A549 treated with CORT108297 at 1 μM for 4 hours (cell line): ENCODE measurements at places on chromosomes 6 and 20. TPM values are rescaled to one million over a fixed set of nuclear protein-coding genes. Genes with fewer than 3 reads are reported as not detected.

The OR2H2 gene
- total RNA-seq, result not detected in 5 replicates

The TMEM217 gene
- total RNA-seq, result 0.54 to 1.3 TPM (median 0.75 TPM) in 5 replicates

The PRICKLE4 gene
- 0.75 to 0.96 TPM (median 0.83 TPM) in 5 replicates for total RNA-seq

The GSTA2 gene
- 0.07 TPM in 1 of 5 replicates, not detected in the others for total RNA-seq

The ULBP1 gene
- 0.74 to 1.1 TPM (median 1.0 TPM) in 5 replicates for total RNA-seq

The CUTA gene
- total RNA-seq, result 179 to 238 TPM (median 212 TPM) in 5 replicates

The OPN5 gene
- total RNA-seq, result not detected in 5 replicates

The FAM184A gene
- total RNA-seq, result 0.03 TPM in 1 of 5 replicates, not detected in the others

The ANKRD66 gene
- not detected in 5 replicates for total RNA-seq

The NUDT3 gene
- 5.3 to 8.3 TPM (median 5.6 TPM) in 5 replicates for total RNA-seq

The DLK2 gene
- total RNA-seq, result 3.5 to 8.2 TPM (median 7.0 TPM) in 5 replicates

The C2 gene
- total RNA-seq, result 0.21 to 0.68 TPM (median 0.31 TPM) in 5 replicates

The AVP gene
- not detected in 5 replicates for total RNA-seq

The SRSF3 gene
- 482 to 709 TPM (median 504 TPM) in 5 replicates for total RNA-seq

The HSPA1L gene
- 1.5 to 2.2 TPM (median 1.8 TPM) in 5 replicates for total RNA-seq

The TCF15 gene
- not detected in 5 replicates for total RNA-seq

The TREM2 gene
- not detected in 5 replicates for total RNA-seq

The TBXT gene
- total RNA-seq, result not detected in 5 replicates

The NKAPL gene
- total RNA-seq, result not detected in 5 replicates

The ATP6V1G2 gene
- total RNA-seq, result 0.54 to 1.1 TPM (median 0.67 TPM) in 5 replicates

The CTAGE9 gene
- total RNA-seq, result not detected in 5 replicates

The FUT9 gene
- total RNA-seq, result not detected in 5 replicates

The FABP7 gene
- total RNA-seq, result not detected in 5 replicates

The COL20A1 gene
- 0.57 to 1.6 TPM (median 1.1 TPM) in 5 replicates for total RNA-seq

The SCUBE3 gene
- total RNA-seq, result 0.03 to 0.07 TPM (median 0.06 TPM) in 5 replicates

The NOL7 gene
- total RNA-seq, result 67.9 to 81.4 TPM (median 71.3 TPM) in 5 replicates

The GPX5 gene
- not detected in 5 replicates for total RNA-seq

The ACSS2 gene
- 7.8 to 9.8 TPM (median 8.8 TPM) in 5 replicates for total RNA-seq

The ZSCAN23 gene
- total RNA-seq, result not detected in 5 replicates

The ZFP64 gene
- total RNA-seq, result 19.2 to 20.6 TPM (median 20.3 TPM) in 5 replicates

The TRIM10 gene
- total RNA-seq, result 0.02 TPM in 1 of 5 replicates, not detected in the others

The BCAS4 gene
- 27.0 to 32.9 TPM (median 31.1 TPM) in 5 replicates for total RNA-seq

The CALHM4 gene
- 0.16 TPM in 1 of 5 replicates, not detected in the others for total RNA-seq

The BLTP3A gene
- 4.5 to 6.1 TPM (median 5.4 TPM) in 5 replicates for total RNA-seq

The OR2B2 gene
- not detected in 5 replicates for total RNA-seq
